ENCODE measurements at places on chromosomes 16 and 17.

DNA sequence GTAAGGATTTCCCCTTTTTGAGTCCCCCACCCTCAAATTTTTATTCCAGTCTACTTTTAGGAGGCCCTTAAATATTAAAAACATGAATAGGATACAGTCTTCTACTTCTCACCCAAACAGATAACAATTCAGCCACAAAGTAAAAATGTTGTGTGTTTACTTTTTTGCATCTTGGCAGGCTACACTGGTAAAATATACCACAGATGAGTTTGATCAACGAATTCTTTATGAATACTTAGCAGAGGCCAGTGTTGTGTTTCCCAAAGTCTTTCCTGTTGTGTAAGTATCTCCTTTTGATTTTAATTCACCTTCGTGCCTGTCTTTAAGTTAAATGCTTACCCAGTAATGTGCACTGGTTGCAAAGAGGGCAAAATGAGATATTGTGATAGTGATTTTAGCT is 34.4 kb upstream of the RAB11FIP4 start:
- DNase-seq: no peak

DNA sequence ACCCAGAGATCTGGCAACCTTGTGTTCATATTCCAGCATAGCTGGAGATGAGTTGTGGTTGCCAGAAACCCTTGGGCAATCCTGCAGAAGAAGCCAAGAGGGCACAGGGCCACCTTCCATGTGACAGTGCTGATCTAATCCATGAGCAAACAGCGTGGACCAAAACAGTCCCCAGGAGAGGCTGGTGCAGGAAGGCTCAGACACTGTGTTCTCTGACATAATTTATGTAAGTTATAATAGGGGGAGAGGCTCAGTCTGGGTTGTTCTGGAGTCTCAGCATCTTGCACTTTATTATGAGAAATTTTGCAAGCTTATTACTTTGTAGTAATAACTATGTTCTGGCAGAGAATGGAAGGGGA is 273.9 kb downstream of the HAPSTR1 start:
- DNase-seq: no peak

DNA sequence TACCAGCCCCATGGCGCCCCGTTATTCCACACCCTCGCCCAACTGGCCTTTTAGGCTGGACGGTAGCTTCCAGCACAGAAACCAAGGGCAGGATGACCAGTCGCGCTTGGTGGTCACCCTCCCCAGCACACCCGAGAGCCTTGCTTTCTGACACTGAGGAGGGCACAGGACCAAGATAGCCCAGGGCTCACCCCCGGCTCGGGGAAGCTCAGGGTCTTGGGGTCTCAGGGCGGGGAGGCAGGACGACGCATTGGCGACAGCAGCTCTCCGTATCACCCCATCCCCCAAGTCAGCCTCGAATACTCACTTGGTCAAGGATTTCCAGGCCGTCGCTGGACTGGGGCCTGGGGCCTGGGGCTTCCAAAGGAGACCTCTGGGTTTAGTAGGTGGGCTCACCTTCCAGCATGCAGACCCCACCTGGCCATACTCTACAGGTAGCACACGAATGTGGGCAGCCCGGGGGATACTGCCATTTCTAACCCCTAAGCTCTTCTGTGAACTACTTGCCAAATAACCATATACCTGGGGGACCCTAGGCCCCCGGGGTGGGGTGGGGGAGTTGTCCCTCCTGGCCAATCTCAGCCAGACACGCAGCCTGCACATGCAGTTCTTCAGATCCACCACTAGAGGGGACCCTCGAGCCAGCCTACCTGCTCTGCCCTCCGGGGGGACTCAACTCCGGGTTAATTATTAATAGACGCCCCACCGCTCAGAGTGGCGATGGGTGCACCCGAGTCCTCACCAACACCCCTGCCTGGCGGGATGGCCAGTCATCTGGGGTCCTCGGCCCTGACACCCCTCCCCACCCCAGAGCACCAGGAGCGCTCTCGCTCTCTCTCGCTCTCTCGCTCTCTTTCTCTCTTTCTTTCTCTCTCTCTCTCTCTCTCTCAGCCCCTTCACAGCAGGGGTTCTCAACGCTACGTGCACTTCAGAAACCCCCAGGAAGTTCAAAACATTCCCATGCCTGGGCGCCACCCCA is 30.0 kb downstream of the TBC1D16 start:
- no peak for DNase-seq

DNA sequence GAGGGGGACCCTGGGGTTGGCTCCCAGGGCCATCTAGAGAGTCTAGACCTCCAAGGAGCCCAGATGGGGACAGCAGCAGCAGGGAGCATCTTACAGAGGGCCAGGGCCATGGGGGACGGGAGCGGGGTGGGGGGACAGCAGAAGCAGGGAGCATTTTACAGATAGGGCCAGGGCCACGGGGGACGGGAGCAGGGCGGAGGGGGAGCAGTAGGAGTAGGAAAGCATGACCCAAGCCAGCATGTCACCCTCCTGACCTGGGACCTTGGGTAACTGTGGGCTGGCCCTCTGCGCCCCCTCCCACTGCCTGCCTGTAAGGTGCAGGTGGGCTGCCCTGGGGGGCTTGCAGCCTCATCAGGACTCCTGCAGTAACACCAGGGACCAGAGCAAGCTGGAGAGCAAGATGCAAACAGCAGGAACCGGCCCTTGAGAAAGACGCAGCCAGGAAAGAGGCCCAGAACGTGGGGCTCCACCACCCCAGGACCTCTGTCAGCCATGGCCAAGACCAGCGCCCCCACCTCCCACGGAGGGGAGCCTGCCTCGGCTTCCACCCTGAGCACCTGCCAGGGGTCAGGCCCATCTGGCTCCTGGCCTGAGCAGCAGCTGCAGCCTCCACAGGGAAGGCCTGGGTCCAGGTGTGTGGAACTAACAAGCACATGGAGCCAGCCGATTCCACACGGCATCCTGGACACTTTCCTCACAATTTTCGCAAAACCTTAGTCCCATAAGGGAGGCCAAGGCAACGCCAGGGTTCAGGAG is 2.4 kb downstream of the ZNF598 start:
- DNase-seq: no peak

DNA sequence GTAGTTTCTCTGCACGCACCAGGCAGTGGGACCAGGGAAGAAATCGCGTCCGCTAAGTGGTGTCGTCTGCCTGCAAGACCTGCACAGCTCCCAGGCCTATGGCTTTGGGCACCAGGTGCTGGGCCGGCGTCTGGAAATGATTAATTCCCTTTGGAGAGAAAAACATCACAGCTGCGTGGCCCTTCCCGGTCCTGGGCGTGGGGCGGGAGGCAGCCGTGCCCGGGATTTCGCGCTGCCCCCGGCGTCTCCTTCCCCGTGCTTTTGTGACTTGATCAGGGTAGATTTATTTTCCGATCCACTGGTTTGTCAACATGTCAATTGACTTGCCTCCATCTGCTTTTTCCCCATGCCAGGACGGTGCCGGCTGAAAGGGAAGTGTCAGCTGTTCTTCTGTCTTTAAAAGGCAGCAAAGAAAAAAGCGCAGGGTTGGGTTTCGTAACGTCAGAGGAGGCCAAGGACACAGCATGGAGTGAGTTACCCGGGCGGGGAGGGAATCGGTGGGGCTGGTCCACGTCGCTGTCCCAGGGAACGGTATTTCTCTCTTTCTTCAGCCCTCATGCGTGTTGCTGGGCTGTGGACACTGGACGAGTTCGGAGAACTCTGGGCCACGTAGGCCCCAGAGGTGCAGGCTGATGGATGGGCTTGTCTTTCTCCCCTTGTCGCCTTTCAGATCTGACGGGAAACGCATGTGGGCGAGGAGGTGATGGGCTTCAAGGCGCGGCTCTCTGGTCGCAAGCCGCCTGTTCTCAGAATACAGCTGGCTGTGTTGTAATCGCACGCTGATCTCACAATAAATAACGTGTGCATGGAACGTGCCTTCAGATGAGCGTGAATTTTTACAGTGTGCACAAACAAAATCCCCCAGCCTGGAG is 188.1 kb upstream of the ZNF469 start:
- no peak for DNase-seq

DNA sequence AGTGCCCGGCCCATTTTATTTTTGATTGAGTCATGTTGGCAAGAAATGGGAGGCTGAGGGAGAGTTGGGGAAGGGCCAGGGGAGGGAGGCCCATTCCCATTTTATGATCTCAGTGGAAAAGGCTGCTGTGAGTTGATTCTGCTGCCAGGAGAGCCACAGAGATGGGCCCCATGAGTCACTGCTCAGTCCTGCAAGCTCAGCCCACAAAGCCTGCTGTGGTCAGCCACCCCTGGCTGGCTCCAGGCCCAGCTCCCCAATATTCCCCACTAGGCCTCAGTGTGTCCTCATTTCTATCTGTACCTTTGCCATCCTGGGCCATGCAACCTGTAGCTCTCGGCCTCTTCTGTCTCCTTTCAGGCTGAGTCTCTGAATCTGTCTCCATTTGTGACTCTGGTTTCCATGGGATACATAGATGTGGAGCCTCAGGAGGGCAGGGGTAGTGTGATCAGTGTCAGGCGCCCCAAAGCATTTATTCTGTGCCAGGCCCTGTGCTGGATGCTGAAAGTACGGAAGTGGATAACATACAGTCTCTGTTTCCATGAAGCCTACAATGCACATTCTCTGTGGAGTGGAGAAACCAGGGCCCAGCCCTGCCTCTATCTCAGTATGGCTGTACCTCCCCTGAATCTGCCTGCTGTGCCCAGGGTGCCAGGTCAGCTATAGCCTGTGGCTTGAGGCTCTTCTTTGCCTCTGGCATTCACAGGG is 1.9 kb upstream of the PLEKHG4 start:
- DNase-seq: no peak

DNA sequence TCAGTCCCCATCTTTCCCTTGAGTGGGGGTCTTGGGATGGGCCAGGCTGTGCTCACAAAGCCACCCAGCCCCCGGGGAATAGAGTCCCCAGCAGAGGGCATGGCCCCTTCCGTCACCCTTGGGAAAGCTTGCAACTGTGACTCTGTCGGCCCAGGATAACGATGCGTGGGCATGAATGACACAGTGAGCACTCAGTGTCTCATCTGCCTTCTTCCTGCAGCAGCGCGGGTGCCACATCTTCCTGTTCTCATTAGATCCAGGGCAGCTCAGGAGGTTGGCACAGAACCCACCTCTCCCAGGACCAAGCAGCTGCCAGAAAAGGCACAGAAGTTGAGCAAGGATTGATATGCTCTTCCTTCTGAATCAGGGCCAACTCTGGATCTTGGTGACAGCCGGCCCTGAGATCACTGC is 84.7 kb downstream of the MRC2 start:
- no peak for DNase-seq

DNA sequence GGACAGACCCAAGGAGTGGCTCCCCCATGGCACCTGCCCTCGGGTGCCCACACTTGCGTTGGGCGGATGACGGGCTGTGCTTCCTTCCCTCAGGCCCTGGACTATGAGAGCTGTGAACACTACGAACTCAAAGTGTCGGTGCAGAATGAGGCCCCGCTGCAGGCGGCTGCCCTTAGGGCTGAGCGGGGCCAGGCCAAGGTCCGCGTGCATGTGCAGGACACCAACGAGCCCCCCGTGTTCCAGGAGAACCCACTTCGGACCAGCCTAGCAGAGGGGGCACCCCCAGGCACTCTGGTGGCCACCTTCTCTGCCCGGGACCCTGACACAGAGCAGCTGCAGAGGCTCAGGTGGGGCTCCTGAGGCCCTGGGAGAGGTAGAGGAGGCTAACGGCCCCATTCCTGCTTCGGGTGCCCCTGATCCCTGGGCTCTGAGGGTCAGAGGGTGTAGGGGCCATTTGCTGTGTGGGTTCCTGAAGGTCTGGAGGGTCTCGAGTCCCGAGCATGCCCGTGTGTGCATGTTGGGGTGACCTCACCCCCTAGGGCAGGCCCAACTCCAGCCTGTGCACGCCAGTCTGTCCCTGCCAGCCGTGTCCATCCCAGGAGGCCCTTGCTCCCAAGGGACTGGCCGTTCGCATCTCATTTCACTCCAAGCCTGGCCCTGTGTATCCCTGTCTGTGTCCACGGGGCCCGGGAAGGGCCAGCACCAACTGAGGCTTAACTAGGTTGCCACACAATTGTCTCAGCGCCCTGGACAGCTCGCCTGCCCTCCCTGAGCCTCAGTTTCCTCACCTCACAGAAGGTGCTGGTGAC is 10.0 kb downstream of the SLC22A31 start:
- no peak for DNase-seq

GRCh38 chr16:9518051-9518450 is 426.6 kb downstream of the HAPSTR1 start:
- no peak for DNase-seq

GRCh38 chr16:55144651-55145050 is 179.4 kb upstream of the IRX6 start:
- no peak for DNase-seq

GRCh38 chr16:19879241-19879792 is 5.3 kb downstream of the GPRC5B start:
- no peak for DNase-seq

GRCh38 chr17:82272495-82273326 is 789 bp downstream of the CSNK1D start:
- no peak for DNase-seq

DNA sequence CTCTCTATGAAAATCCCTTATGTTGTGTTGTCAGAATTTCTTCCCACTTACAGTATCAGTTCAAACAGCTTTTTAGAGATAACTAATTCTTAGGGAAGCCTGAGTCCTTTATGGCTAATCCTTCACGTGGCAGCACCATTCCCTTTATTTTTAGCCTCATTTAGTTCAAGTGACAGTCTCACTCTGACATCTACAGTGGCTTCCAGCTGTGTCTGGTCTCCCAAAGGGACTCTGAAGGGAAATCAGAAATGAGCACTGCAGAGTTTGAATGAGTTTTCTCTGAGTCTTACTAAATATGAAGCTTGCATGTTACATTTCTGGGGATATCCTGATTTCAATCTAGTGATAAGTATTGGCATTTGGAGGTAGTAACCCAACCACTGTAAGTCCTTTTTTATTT is 1104.1 kb downstream of the CDH11 start:
- DNase-seq: no peak

- no peak for DNase-seq
Observed at GRCh38 chr16:12188935-12189249, 212.4 kb downstream of the SNX29 start.

DNA sequence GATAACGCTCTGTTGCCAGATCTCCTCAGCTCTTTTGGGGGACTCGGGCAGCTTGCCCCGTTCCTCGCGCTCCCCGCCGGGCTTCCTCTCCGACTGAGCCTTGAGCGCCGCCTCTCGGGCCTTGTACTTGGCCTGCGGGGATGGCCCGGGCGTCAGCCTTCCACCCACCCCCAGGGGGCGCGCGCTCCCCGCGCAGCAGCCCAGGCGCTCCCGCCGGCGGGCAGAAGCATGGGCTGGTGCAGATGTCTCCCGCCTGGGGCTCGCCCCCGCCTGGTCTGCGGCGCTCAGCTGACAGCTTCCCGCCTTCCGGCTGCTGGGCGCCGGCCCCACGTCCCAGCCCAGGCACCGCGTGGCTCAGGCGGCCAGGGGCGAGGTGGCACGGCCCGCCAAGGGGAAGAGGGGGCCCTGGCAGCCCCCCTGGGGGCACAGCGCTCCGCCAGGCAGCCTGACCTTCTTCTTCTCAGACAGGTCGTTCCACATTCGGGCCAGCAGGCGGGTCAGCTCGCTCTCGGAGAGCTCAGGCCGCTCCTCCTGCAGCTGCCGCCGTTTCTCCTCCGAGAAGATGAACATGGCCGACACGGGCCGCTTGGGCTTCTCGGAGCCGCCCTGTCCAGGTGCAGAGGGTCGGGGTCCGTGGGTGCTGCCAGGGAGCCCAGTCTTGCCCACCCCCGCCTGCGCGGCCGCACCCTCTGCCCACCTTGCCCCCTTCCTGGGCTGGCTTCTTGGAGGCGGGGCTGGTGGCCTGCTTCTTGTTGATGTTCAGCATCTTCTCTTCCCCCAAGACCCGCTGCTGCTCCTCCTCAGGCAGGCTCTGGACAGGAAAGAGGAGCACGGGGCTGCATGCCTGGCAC is 8.9 kb downstream of the UBTF start:
- peak; percentile 88 for DNase-seq

All from stimulated activated CD4-positive, alpha-beta T cell treated with anti-CD3 and anti-CD28 coated beads, Interleukin-1b, Interleukin-23, amount 100 ng/mL, for 24 hours (primary cell).